ENCODE measurements at places on chromosomes 4 and X. TPM values are rescaled to one million over a fixed set of nuclear protein-coding genes. Genes with fewer than 3 reads are reported as not detected.

Gene YY2
- total RNA-seq, result 1.6 TPM

Gene CLDN34
- 0.64 TPM for total RNA-seq

Gene RASSF6
- not detected for total RNA-seq

Gene PHF8
- total RNA-seq, result 29.3 TPM

Gene RADX
- 3.1 TPM for total RNA-seq

Gene CC2D2A
- 43.0 TPM for total RNA-seq

Gene SLC9B1
- 1.6 TPM for total RNA-seq

Gene PABPC1L2B
- 9.4 TPM for total RNA-seq

Gene TRIML2
- total RNA-seq, result 13.4 TPM

Gene PAPSS1
- 450 TPM for total RNA-seq

Gene BGN
- 393 TPM for total RNA-seq

Gene CCNQ
- 15.3 TPM for total RNA-seq

DNA sequence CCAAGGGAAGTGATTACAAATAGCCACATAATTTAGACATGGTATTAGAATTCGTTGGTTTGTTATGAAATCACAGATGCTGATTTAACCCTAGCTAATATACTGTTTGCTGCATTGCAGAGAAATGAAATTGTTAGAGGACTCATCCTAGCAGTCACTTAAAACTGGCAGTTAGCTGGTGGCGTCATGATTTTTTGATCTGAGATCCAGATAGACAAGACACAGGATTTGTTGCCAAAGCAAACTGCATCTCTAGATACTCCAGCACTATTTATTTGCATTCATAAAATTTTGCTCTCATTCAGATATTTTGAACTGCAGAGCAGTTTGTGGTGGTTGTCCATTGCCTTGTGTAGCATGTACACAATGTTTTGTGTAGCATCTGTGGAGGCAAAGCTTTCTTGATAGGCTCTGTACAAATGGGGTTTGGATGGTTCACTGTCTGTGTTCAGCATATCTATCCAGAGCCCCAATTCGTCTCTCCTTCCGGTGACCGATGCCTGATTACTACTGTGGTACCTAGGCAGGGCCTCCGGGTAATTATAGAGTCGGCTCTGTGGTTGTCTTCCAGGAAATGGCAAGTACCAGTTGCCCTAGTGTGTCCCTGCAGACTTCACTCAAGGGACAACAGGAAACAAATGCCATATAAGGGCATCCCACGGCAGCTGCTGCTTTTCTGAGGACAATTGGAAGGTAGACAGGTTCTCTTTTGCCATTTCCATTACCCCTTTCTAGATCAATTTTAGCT is 30.1 kb upstream of the SPARCL1 start:
- DNase-seq, result no peak

DNA sequence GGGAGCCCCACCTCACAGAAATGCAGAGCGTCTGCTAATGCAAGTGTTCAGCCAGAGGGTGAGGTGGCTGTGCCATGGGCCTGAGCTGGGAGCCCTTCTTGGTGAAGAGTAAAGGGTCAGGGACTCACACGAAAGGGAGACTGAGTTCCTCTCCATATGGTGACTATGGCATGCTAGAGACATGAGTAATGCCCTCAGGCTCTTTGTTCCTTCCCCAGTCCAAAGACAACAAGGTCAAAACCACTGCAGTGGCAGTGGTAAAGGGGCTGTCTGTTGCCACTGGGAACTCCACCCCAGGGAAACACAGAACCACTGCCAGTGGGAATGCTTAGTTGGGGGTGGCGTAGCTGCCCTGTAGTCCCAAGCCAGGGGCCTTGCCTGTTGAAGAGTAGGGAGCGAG is 22.4 kb downstream of the RAB40AL start:
- no peak for DNase-seq

- DNase-seq, result no peak
These were observed 206.1 kb downstream of the SLC39A8 start for GRCh38 chr4:102139132-102139573.

- no peak for DNase-seq
These were observed 31.1 kb downstream of the TACC3 start for GRCh38 chr4:1752284-1753041.

GRCh38 chrX:154019061-154019621 is 561 bp downstream of the IRAK1 start:
- no peak for DNase-seq

GRCh38 chrX:68999356-68999755 is 165.9 kb downstream of the PJA1 start:
- DNase-seq, result no peak

DNA sequence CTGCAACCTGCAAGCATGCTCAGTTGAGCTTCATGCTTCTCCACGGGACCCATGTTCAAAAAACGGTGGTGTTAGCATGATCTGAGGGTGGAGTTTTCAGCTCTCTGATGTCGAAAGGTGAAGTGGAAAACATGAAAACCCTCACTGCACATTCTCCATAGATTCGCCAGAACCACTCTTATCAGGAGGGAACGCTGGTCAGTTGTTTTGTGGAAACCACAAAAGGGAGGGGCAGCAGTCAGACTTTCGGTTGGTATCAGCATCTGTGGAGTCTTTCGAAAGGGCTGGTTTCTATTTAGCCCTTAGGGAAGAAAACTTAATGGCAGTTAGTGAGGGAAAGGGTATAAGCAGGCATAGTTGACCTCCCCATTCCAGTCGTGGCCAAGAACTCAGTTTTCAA is 12.6 kb downstream of the PPA2 start:
- no peak for DNase-seq

- DNase-seq, result no peak
These were observed 114.5 kb upstream of the GUCY1A1 start for GRCh38 chr4:155552180-155552579.

DNA sequence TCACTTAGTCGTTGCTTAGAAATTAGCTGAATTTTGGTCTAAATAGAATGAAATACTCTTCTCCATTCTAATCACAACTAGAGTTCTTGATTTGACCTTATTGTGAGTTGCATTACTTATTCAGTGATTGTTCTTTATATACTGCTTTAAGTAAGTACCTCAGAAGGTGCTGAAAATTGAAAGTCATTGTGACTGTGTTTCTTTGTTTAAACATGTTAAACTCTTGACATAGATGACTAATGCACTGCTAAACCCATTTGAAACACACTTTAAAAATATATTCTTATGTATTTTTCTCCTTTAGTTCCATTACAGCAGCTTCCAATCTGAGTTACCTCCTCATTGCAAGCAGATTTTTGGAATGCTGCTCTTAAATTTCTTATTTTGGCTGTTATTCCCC is 9.1 kb downstream of the TSPAN7 start:
- no peak for DNase-seq

DNA sequence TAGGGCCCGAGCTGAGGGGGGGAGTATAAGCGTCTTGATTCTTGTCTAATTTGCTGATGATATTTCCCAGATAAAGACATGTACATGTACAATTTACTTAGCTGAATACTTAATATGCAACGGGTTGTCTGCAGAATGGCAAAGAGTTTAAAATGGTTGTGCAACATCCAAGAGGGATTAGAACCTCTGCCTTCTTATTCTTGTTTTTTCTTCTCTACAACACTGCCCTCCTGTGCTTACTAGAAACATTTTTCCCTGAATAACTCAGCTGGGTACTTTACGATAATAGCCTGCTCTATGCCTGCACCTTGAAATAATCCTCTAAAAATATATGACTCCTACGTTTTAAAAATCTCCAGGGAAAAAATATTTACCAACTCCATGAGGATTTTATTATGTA is 41.8 kb downstream of the INTS12 start:
- no peak for DNase-seq

GRCh38 chr4:19534159-19534558 is 717.5 kb upstream of the SLIT2 start:
- no peak for DNase-seq

GRCh38 chrX:108270739-108271396 is 167.4 kb downstream of the COL4A6 start:
- no peak for DNase-seq

- no peak for DNase-seq
These were observed 3.1 kb downstream of the SCML1 start for GRCh38 chrX:17740137-17741122.

DNA sequence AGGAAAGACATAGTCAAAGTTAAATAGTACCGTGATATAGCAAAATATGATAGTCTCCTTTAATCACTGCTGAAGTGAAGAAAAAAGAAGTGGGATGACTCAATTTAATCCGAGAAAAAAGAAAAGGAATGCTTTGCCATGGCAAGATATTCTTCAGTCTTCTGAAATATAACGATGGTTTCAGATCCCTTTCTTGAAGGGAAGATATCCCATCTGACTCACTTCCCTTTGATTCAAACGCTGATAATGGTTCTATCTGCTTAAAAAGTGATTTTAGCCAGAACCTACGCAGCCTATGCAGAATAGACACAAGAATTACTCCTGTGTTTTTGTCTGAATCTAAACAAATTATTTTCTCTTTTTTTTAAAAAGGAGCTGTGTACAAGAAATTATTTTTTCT is 68.1 kb upstream of the FTHL17 start:
- no peak for DNase-seq

- DNase-seq, result no peak
These were observed 85.3 kb upstream of the RBPJ start for GRCh38 chr4:26235500-26235899.

DNA sequence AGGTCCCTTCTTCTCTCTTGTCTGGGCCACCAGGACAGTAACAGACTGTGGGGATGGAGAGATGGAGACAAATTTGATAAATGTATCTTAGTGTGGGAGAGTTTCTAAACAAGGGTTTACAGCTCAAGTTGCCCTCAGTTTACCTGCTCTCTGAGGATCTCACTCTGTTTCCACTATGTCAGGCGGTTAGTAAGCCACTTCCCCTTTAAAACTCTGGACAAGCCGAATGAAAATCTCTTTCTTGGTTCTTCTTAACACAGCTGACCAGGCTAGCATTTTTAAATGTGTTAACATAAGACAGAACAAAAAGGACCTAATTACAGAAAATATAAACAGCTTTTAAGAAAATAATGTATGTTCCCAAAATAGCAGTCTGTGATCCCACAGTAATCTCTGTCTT is 2.9 kb upstream of the SCARB2 start:
- DNase-seq, result no peak

DNA sequence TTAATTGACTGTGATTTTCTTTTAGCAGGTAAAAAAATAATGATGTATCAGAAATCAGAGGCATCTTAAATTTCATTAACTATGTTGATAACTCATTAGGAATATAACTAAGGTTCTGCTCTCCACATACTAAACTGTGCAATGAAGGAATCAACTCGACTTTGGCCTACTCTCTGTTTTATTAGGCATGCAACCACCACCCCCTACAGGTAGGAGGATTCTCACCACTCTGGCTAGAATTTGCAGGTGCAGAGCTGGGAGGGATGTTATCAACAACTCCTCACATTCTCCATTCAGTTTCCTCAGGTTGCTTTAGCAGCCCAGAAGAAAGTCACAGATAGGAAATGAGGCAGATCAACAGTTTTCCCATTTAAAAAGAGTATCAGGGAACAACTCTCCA is 160.1 kb downstream of the COX18 start:
- peak; percentile 13 for DNase-seq

GRCh38 chr4:84916227-84916626 is 50.3 kb downstream of the WDFY3 start:
- no peak for DNase-seq

DNA sequence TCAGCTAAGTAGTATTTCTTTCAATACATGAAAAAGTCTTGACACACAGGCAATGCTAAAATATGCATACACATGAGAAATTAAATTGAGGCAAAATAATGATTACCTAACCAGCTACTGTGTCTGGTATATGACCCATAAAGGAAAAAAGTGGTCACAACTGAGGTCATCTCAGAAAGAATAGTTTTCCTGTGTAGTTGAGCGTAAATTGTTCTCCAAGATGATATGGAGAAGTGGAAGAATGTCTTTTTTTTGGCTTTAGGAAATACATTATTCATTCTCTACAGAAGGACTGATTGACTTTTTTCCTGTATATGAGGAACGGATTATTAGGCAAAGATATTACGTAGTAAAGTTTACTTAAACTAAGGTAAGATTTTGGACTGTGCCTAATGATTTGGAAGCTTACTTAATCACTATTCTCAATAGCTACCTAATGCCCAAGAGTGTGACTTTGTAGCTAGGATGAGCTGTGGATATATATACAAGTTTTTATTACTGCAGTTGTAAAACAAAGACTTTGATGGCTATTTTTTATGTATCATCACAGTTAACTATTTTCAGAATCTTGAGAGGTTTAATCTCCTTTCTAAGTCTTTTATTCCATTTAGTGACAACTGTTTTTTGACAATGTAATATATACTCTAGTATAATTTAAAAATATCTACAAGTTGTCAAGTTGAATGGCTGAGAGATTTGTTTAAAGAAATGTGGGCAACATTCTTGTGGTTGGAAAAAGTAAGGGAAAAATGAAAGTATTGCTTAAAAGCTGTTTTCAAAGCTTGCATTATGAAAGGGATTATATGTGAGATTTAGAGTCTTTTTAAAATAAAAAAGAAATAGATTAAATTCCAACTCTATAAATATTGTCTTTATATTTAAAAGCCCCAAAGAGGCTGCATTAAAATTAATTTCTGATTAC is 100.2 kb downstream of the PDLIM5 start:
- DNase-seq, result no peak

- no peak for DNase-seq
These were observed 44.9 kb downstream of the HAND2 start for GRCh38 chr4:173485164-173485563.

DNA sequence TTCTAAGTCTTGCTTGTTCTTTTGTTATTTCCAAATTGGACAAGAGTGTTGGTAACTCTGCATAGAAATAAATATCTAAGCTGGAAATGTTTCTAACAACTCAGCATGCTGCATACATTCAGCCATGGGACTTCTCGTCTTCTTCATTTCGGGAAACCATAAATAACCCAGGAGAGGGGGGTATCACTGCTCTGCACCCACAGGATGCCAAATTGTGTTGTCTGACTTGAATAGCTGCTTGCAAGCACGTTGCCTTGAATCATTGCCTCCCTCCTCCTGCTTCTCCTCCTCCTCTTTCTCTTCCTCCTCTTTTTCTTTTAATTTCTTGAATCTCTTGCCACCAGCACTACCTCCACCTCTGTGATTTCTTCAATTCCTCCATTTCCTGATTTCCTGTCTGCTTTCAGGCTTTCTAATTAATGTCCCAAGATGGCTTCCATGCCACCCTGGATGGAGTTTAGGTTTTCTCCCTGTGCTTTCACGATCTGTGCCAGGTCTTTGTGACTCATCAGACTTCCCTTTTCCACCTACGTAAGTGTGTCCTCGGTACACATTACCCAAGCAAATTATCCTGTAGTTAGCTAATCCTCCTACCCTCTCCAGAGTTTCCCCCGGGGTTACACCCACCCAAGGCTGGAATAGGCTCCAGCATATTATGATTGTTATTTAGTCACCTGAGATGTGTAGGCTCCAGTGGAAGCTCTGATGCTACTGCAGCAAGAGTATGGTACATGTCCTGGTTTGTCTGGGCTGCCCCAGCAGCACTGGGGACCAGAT is 122.6 kb upstream of the VCX3B start:
- DNase-seq, result no peak

DNA sequence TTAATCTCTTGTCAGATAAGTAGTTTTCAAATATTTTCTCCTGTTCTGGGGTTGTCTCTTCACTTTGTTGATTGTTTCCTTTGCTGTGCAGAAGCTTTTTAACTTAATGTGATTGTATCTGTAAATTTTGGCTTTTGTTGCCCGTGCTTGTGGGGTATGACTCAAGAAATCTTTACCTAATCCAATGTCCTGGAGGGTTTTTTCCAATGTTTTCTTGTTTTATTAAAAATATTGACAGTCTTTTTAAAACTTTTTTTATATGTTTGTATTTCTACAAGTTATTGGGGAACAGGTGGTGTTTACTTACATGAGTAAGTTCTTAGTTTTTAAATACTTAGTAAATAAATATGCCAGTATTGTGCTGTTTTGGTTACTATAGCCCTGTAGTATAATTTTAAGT is 44.9 kb downstream of the RTL3 start:
- DNase-seq, result no peak

- no peak for DNase-seq
These were observed 524.2 kb downstream of the FAT4 start for GRCh38 chr4:125838924-125839323.

Data from endothelial cell (in vitro differentiated cells).